Stimulated activated naive CD4-positive, alpha-beta T cell (primary cell): ENCODE measurements at places on chromosomes 3 and 15.

GRCh38 chr3:124802702-124803101, 72.5 kb downstream of the UMPS start:
- DNase-seq = no peak

- no peak for DNase-seq
Observed at GRCh38 chr3:193168931-193169330, 72.1 kb upstream of the PLAAT1 start.

DNA sequence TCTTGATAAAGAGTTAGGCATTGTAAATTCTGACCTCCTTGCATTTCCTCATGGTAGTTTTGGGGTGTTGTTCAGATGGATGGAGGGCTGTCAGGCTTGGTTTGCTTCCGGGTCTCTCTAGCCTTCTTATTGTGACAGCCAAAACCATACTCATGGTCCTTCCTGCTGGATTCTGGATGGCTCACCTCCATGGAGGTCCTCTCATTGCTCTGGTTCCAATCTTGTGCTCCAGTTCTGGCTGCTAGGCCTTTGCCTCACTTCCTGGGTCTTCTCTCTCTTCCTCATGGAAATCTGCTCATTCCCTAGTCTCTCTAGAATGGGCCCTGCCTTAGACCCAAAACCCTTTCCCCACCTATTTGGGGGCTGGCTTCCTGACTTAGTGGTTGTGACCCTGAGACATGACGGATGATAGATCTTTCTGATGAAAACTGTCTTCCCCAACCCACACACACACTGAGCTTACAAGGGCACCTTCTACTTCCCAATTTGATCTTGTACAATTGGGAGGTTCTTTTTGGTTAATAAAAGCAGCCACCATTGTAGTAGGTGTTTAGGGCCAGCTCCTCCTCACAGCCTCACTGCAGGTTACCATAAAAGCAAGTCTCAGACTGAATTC, 66.2 kb upstream of the XCR1 start:
- no peak for DNase-seq

DNA sequence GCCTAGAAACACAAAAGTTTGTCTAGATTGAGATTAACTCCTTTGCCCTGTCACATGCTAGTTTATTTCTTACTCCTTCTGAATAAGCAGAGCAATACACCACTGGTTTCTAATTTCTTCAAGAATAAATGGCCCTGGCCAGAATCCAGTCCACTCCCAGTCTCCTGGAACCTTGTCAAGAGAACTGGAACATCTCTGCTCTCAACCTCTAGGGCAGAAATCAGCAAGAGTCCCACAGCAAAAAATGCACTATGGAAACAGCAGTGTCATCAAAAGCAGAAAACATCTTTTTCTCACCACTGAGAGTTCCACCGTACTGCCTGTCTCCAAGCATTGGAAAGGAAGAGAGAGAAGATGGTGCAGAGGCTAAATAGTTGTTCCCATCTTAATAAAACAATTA, 35.9 kb upstream of the PPP2R3A start:
- DNase-seq = no peak

DNA sequence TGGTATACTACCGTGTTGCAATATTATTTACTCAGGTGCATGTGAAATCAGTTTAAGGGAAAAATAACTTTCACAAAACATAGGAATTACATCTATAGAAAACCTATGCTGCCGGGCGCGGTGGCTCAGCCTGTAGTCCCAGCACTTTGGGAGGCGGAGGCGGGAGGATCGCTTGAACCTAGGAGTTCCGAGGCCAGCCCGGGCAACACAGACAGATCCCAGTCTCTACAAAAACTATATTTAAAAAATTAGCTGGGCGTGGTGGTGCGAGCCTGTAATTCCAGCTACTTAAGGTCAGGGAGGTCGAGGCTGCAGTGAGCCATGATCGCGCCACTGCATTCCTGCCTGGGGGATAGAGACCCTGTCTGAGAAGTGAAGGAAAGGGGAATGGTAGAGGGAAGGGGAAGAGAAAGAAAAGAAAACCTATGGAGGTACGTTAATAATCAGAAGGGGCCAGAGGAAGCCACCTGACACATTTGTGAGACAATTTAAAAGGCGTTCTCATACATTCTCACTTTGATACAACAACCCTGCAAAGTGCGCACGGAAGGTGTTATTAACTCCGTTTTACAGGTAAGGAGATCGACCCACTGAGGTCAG, 456 bp upstream of the TMEM62 start:
- DNase-seq = peak; percentile 60

DNA sequence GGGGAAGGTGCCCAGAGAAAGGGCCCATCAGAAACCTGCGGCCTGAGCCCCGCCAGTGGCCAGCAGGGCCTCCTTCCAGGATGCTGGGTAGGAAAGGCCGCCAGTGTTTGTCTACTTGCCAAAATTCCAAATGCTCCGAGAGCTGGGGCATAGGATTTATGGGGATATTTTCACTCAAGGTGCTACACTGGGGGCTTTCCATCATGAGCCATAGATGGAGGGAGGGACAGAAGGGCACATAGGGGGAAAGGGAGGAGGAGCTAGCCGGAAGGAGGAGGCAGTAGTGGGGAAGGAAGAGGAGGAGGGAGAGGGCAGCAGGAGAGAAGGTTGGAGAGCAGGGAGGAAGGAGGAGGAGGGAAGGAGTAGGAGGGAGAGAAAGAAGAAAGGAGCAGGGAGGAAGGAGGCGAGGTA, 494.7 kb upstream of the PROK2 start:
- no peak for DNase-seq

GRCh38 chr15:75073197-75073596, 49.8 kb downstream of the PPCDC start:
- DNase-seq = no peak

GRCh38 chr3:114706591-114707232, 412.9 kb downstream of the TIGIT start:
- no peak for DNase-seq

DNA sequence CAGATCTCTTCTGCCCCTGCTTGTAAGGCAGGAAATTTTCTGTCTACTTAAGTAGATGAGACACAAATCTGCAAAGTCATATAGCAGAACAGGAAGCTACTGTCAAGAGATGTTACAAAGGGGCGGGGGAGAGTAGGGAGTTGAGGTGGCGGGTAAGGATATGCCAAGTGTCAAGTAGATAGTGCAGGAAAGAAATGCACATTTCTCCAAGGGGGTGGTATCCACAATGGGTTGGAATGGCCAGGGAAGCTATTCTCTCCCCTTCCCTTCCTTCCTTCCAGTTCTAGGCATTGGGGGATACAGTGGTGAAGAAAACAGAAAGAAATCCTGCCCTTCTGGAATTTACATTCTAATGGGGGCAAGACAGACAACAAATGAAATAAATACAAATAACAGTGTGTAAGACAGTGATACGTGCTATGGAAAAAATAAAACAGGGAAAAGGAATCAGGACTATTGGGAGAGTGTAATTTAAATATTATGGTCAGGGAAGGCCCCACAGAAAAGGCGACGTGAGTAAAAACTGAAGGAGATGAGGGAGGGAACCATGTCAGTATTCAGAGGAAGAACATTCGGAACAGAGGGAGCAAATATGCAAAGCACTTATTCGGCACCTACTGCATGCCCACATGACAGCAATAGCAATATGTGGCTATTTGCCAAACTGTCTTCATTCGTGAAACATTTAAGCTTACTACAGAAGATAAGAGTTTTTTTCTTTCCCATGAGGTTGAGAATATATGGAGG, 42.8 kb upstream of the RNU6-1 start:
- DNase-seq = peak; percentile 1

DNA sequence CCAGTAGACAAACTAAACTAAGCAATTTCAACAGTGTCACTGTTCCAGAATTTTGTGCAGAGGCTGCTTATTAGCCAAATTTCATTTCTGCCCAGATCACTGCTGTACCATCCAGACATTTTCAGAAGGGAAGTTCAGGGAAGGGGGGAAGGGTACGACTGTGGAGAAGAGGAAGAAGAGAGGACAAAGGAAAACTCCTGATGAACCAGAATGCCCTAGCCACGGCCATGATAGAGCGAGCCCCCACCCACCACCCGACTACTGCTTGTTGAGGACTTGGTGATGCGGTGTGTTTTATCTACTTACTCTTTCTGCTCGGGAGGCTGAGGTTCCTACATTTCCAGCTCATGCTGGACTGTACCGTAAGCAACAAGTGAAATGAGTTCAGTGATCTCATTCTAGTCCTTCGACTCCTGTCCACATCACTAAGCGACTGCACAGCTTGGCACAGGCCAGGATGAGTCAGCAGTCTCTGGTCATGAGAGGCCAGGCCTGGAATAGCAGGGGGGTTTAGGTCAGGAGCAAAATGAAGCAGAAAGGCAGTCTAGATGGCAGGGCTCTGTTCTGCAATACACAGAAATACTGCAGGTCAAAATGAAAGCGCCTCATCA, 330.8 kb downstream of the TIGIT start:
- no peak for DNase-seq

- peak; percentile 70 for DNase-seq
Observed at GRCh38 chr3:46998121-46998851, 18.8 kb downstream of the NBEAL2 start.

DNA sequence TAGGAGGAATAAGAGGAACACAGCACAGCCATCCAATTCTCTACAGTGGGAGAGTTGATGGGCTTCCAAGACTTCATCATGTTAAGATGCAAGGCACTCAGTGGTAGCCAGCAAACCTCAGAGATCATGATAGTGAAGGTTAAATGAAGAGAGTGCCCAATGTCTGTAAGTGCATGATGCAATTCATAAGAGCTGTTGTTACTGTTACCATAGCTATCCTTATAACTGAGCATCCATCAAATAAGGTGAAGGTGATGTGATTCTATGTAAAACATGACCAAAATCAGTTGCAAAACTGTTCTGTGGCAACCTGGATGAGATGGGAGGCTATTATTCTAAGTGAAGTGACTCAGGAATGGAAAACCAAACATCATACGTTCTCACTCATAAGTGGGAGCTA, 289.7 kb downstream of the MAGI1 start:
- no peak for DNase-seq

- no peak for DNase-seq
Observed at GRCh38 chr3:4601892-4602291, 108.7 kb downstream of the ITPR1 start.

DNA sequence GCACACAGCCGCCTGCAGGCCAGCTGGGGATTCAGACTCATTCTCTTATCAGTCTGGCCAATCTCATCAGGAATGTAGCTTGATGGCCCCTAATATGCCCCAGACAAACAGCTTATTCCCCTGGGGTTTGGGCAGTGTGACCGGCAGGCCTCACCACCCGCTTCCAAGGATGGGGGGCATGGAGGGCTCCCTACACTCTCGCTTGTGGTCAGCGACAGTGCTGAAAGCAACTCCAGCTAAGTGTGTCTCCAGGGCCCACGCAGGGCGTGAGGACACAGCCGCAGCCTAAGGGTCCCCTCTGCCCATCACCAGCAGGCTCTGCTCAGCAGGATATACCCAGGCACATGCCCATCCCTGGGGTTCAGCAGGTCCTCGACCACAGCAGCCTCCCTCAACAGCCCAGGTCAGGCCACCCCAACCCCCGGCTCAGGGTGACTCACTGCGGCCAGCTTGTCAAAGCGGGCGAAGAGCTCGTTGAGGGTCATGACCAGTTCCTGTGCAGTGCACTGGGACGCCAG, 116.7 kb downstream of the ADCY5 start:
- no peak for DNase-seq

- DNase-seq = no peak
Observed at GRCh38 chr3:111650378-111651275, 55.5 kb upstream of the ZBED2 start.

- no peak for DNase-seq
Observed at GRCh38 chr15:81118361-81118760, 15.7 kb upstream of the CFAP161 start.

DNA sequence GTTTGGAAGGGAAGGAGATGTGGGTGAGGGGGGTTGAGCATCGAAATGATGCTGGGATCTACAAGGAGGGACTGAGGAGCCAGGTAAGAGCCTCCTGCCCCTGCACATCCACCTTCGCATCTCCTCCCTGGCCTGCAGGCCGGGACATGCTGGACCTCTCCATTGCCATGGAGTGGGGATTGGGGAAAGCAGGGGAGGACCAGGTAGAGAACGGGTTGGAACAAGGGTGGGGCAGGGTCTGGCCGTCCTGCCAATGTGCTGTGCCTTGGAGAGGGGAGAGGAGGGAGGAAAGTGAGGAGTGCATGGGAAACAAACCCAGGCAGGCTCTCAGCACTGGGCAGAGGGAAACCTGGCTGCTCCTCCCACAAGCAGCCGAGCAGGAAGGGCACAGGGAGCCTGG, 10.6 kb downstream of the PLA2G4B start:
- no peak for DNase-seq

DNA sequence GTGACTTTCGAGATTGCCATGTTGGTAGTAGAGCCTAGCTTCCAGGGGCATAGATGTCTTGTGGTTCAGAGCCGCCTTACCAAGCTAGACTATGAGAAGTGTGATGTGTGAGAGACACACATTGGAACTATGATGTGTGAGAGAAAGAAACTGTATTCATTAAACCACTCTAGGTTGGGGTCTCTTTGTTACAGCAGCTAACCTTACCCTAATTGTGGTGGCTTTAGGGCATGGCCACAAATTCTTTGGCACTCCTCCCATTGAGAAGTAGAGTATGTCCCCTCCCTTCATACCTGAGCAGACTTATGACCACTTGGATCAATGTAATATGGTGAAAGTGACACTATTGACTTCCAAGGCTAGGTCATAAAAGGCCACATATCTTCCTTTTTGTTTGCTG, 35.3 kb upstream of the CDV3 start:
- no peak for DNase-seq

DNA sequence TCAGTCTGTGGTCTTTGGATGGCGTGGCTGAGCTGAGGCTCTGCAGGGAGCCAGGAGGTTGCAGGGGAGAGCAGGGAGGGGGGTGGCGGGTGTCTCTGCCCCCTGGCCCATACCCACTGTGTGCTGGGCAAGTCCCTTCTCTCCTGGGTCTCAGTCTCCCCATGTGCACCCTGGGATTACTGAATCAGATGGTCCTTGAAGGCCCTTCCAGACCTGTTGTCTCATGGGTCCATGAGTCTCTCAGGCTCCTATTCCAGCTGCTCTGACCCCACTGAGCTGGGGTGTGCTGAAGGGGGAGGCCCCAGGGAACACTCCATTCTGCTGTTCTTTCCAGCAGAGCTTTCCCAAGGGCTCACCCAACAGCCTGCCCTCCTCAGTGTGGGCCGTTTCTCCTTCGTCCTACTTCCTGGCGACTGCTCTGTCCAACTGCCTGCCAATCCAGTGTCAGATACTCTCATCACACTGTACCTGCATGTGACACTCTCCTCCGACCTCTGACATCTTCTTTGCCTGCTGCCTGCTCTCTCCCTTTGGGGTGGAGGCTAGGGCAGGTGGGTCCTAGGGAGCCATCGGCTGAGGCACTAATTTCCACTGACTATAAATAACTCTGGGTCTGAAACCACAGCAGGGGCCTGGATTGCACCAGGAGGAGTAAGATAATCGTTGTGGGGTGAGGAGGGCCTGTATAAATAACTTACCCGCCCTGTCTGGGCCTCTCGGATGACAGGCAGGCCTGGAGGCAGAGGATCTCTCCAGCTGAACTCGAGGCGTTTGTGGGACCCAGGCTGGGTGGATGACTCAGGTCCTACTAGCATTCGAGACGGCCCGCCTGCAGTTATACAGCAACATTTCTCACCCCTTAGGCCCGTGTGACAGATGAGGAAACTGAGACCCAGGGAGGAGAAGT, 67.1 kb downstream of the ATP2B2 start:
- no peak for DNase-seq
